ENCODE measurements at places on chromosomes 4 and X. TPM values are rescaled to one million over a fixed set of nuclear protein-coding genes. Genes with fewer than 3 reads are reported as not detected.
A peak's percentile ranks its signal among the peaks of the same experiment; 100 is the strongest.

DNA sequence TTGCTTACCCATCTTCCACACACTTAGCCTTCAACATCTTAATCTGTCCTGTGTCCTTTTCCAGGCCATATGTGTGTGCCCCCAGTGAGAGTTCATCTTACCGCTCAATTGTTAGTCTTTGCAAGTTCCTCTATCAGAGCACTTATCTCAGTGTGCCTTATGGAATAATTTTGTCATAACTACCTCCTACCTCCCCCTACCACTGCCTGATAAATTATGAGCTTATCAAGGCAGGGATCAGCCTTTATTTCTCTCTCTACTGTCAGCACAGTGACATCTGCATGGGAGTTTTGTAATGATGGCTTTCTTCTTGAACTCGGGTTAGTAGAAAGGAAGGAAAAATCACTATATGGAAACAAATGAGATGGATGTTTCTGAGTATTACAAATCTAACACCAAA is 53.2 kb downstream of the MTM1 start:
- H3K36me3 ChIP-seq, result peaks cover 2% of the 10 kb centered on the region
- H3K27me3 ChIP-seq, result no peaks in the 10 kb centered on the region
- no peak overlapping the region for H3K27ac ChIP-seq
- no peak for DNase-seq
- H3K4me3 ChIP-seq, result no peak overlapping the region

DNA sequence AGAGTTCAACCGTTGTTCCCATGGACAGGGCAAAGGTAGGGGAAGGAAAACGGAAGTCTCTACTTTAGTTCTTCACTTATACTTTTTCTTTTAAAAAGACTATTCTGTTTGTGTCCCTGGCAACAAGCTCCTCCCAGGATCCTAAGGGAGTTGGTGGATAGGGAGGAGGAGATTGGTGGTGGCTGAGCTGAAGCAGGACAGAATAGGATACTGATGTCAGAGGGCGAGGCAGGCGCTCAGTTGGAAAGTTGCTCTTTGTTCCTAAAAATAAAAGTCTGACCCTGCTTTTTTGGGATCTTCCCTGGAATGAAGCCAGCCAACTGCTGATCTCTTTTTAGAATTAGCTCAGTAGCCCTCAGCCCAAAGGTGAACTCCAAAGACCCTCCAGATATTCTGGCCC is 104.7 kb downstream of the MGST2 start:
- no peak for DNase-seq
- H3K27ac ChIP-seq, result no peak overlapping the region
- H3K36me3 ChIP-seq, result no peaks in the 10 kb centered on the region
- peaks cover 17% of the 10 kb centered on the region for H3K27me3 ChIP-seq
- no peak overlapping the region for H3K4me3 ChIP-seq
- H3K4me1 ChIP-seq, result no peaks in the 10 kb centered on the region

The ARR3 gene
- not detected for total RNA-seq

DNA sequence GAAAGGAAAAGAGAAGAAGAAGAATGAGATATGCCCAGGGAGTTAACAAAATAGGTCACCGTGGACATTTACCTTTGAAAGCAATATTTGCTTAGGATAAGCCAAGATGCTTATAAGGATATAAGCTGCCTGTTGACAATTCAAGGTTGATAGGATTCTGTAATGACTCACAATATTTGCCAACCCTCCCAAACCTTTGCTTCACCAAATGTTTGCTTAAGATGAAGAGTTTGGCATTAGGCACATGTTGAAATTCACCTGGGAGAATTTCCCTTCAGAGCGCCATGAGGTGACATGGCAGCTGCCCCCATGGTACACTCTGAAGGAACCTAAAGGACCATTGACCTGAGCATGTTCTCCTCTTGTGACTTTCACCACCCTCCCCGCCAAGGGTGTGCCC is 4.6 kb downstream of the PALLD start:
- no peak for DNase-seq
- no peaks in the 10 kb centered on the region for H3K36me3 ChIP-seq
- H3K4me1 ChIP-seq, result no peaks in the 10 kb centered on the region
- no peak overlapping the region for H3K4me3 ChIP-seq

The NLGN4X gene
- total RNA-seq, result 0.07 TPM

- no peaks in the 10 kb centered on the region for H3K36me3 ChIP-seq
- H3K4me3 ChIP-seq, result no peak overlapping the region
- no peaks in the 10 kb centered on the region for H3K27me3 ChIP-seq
- H3K4me1 ChIP-seq, result no peaks in the 10 kb centered on the region
- no peak overlapping the region for H3K27ac ChIP-seq
Observed at GRCh38 chrX:87005885-87006284, 511.7 kb upstream of the KLHL4 start.

- H3K27ac ChIP-seq, result no peak overlapping the region
- no peak overlapping the region for H3K4me3 ChIP-seq
- no peaks in the 10 kb centered on the region for H3K36me3 ChIP-seq
- no peak for DNase-seq
- peaks cover 12% of the 10 kb centered on the region for H3K27me3 ChIP-seq
Observed at GRCh38 chr4:22512306-22512705, 3.6 kb downstream of the ADGRA3 start.

The SNCA gene
- 2.4 TPM for total RNA-seq

GRCh38 chr4:18860836-18861530 is 839.4 kb upstream of the LCORL start:
- no peaks in the 10 kb centered on the region for H3K36me3 ChIP-seq
- no peak overlapping the region for H3K4me3 ChIP-seq
- no peaks in the 10 kb centered on the region for H3K27me3 ChIP-seq
- no peak overlapping the region for H3K27ac ChIP-seq
- H3K4me1 ChIP-seq, result no peaks in the 10 kb centered on the region

The CFP gene
- total RNA-seq, result 0.89 TPM

- H3K27me3 ChIP-seq, result peaks cover 7% of the 10 kb centered on the region
- DNase-seq, result peak; percentile 60
- no peaks in the 10 kb centered on the region for H3K36me3 ChIP-seq
- no peak overlapping the region for H3K27ac ChIP-seq
- H3K4me3 ChIP-seq, result no peak overlapping the region
- H3K4me1 ChIP-seq, result 0 out of 2 replicates have a peak, but pooled peaks cover 3% of the 10 kb centered on the region
Observed at GRCh38 chr4:112765317-112765974, 128.5 kb downstream of the LARP7 start.

DNA sequence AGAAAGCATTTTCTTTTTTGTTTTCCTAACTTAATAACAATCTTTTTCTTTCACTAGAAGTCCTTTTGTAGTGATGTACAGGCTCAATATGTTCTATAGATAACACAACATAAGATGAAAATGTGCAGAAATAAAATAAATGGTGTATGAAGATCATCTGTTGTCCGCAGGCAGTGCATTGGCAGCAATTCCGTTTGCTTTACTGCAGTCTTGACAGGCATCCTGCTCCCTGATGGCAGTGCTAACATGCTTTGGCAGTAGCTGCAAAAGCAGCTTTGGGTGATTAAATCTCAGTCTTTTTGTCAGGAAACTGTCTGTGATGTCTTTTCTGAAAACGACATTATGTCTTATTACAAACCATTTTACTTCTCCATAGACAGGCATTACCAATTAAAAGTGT is 131.4 kb downstream of the TRAM1L1 start:
- no peaks in the 10 kb centered on the region for H3K27me3 ChIP-seq
- H3K36me3 ChIP-seq, result no peaks in the 10 kb centered on the region
- no peaks in the 10 kb centered on the region for H3K4me1 ChIP-seq
- no peak for DNase-seq
- no peak overlapping the region for H3K4me3 ChIP-seq

- no peaks in the 10 kb centered on the region for H3K27me3 ChIP-seq
- H3K27ac ChIP-seq, result no peak overlapping the region
Observed at GRCh38 chr4:143285696-143286437, 50.8 kb upstream of the GAB1 start.

The DCHS2 gene
- total RNA-seq, result 6.9 TPM

GRCh38 chrX:146278381-146278780 is 460.8 kb downstream of the SLITRK2 start:
- H3K36me3 ChIP-seq, result no peaks in the 10 kb centered on the region
- no peaks in the 10 kb centered on the region for H3K4me1 ChIP-seq
- H3K27me3 ChIP-seq, result no peaks in the 10 kb centered on the region
- no peak overlapping the region for H3K27ac ChIP-seq
- H3K4me3 ChIP-seq, result no peak overlapping the region

DNA sequence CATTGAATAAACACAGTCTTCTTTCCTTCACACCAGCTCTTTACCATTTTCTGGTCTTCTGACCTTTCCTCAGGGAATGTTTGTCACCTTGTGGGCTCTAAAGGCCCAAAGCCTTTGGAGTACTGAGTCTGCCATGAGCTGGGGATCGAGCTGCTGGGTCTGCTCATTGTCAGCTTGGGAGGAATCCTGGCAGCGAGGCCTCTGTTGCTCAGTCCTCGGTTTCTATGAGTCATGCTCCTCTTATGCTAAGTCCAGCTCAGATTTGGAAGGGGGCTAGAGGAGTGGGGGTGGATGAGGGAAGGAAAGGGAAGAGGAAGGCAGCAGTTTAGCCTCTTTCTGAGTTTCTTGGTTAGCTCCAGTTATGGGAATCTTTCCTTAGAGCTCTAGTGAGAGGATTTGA is 31.1 kb downstream of the NHSL2 start:
- H3K27me3 ChIP-seq, result no peaks in the 10 kb centered on the region
- no peak for DNase-seq
- H3K27ac ChIP-seq, result no peak overlapping the region
- no peak overlapping the region for H3K4me3 ChIP-seq
- no peaks in the 10 kb centered on the region for H3K36me3 ChIP-seq

The GLUD2 gene
- total RNA-seq, result 9.6 TPM

GRCh38 chrX:77740376-77740905 is 45.6 kb downstream of the ATRX start:
- no peak overlapping the region for H3K4me3 ChIP-seq
- no peak overlapping the region for H3K27ac ChIP-seq
- no peak for DNase-seq
- no peaks in the 10 kb centered on the region for H3K27me3 ChIP-seq

The CXCR3 gene
- not detected for total RNA-seq

The AMBN gene
- total RNA-seq, result not detected

GRCh38 chr4:150799207-150799606 is 215.9 kb downstream of the LRBA start:
- no peaks in the 10 kb centered on the region for H3K4me1 ChIP-seq
- peaks cover 7% of the 10 kb centered on the region for H3K36me3 ChIP-seq
- DNase-seq, result no peak
- H3K4me3 ChIP-seq, result no peak overlapping the region
- H3K27me3 ChIP-seq, result no peaks in the 10 kb centered on the region

The PCDH7 gene
- total RNA-seq, result not detected

The GPC3 gene
- 0.42 TPM for total RNA-seq

The LGI2 gene
- 0.04 TPM for total RNA-seq

DNA sequence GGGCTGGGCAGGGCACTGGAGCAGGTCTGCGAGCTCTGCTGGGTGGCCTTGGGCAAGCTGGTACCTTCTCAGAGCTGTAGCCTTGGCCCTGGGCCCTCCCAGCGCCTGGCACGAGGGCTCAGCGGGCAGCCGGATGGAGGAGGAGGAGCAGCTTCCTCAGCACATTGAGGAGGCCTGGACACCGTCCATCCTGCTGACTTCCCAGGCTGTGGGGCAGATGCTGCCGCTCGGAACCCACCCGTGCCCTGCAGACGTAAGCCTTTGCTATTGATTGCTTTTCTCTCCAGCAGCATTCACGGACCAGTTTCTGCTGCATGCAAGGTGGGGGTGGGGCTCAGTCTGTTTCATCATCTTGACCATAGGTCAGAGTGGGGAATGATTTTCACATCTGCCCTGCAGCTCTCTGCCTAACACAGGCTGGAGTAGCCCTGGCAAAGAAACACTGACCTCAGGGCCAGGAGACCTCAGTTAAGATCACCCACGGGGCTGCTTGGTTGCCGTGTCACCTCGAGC is 80.7 kb upstream of the PSAPL1 start:
- DNase-seq, result no peak
- no peaks in the 10 kb centered on the region for H3K4me1 ChIP-seq
- H3K27ac ChIP-seq, result no peak overlapping the region
- H3K4me3 ChIP-seq, result no peak overlapping the region
- peaks cover 7% of the 10 kb centered on the region for H3K27me3 ChIP-seq

DNA sequence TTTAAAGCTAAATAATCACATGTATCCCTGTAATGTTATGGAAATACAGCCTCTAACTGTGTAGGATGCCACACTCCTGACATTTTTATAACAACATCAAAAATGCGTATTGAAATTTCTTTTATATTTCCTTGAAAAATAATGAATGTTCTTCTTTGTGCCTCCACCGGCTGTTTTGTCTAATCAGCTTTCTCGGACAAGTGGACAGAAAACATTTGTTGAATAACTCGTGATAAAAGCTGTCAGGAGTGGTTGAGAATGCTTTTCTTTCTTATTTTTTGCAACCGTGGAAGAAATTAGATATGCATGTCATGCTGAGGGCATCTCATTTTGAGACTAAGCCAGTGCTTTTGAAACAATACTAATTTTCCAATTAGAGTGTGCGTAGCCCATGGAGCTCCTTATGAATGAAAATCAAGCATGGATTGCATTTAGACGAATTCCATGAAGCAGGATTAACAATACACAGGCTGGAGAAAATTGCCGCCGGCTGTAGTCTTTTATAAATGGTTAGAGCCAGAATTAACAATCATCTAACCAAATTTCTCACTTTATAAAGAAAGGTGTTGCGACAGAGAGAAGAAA is 614.5 kb upstream of the LCORL start:
- DNase-seq, result no peak
- H3K4me1 ChIP-seq, result no peaks in the 10 kb centered on the region
- H3K27ac ChIP-seq, result no peak overlapping the region
- H3K27me3 ChIP-seq, result no peaks in the 10 kb centered on the region

The DCAF12L1 gene
- not detected for total RNA-seq

The LRIT3 gene
- not detected for total RNA-seq

DNA sequence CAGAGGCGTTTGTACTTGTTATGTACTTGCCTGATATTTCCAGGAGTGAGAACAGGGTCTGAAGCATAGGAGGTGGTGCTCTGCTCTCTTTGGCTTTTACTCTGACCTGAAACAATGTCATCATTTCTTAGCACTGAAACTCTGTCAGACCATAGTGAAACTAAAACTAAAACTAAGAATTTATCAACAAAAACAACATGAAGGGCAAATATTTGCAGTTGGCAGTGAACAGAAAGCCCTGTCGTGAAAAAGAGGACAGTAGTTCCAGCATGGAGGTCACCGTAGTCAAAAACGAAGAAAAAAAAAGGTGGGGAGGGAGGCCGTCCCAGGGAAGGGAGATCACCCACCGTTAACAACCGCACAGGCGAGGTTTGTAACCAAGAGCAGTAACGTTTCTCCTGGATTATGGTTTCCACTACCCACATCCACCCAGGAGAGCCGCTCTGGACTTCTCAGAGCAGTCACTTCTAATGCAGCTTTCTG is 97.5 kb downstream of the ANK2 start:
- no peak for DNase-seq
- H3K4me1 ChIP-seq, result no peaks in the 10 kb centered on the region
- no peaks in the 10 kb centered on the region for H3K36me3 ChIP-seq

The TRIML2 gene
- not detected for total RNA-seq
